Hindlimb muscle (tissue), 1 donor: ENCODE measurements at places on chromosomes 11 and 22. TPM values are rescaled to one million over a fixed set of nuclear protein-coding genes. Genes with fewer than 3 reads are reported as not detected.

DNA sequence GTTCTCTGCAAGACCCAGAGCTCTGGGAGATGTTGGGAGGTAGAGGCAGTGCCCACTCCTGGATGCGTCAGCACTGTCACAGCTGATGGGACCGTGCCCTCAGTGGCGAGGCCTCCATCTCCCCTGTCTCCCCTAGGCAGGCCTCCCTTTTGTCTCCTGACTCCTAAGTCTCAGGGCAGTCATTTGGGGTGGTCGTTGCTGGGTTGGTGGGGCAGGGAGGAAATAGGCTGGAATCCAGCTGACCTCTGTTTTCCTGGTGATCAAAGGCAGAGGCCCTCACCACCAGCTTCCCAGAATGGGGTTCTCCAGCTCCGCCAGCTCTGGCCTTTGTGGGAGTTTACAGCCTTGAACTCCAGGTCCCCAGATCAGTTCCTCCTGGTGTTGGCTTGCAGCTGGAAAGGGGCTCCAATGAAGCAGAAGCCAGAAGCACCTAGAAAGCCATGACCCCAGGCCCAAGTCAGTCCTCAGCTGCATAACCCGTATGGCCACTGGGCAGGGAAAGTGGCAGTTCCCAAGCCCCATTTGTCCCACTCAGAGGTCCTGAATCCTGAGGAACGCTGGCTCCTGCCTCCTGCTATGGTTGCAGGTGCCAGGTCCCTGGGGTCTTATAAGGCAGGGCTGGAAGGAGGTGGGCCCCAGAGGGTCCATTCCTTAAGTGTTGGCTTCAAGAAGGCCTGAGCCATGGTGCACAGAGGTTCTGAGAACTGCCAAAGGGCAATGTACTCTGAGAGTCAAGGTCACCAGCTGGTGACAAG lies 7.3 kb upstream of the FXYD2 start:
- DNase-seq = no peak

DNA sequence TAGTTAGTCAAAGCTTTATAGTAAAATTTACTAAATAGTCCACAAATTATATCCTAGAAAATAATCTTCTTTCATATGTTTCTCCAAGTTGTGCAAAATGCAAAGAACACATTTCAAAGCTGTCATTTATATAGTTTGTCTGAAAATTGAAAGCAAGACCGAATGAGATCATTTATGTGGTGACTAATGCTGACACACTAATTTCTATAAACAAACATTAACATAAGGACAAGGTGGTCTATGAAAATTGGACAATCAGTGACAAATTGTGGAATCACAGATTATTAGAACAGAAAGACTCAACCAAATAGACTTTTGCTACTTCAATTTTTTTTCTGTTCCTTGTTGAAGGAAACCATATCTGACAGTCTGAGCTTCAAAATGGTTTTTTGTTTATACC lies 1056.1 kb downstream of the LRRC4C start:
- DNase-seq = no peak

DNA sequence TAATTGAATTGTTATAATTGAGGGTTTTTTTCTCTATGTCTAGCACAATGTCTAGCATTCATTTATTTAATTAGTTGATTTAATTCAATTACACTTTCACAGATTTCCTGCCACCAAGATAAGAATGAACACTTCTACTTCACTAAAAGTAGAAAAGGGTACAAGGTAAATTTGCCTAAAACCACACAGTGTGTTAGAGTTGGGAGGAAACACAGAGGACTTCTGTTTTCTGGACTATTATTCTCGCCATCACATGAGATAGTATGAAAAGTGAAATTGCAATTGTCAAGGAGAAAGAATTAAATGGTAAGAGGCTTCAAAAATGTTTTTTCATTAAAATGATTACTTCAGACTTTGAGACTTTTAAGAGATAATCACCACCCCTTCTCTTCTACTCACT lies 109.5 kb downstream of the ETS1 start:
- DNase-seq = no peak

GRCh38 chr11:23041001-23041503 lies 180.8 kb upstream of the CCDC179 start:
- no peak for DNase-seq

GRCh38 chr22:44592126-44592823 lies 94.2 kb upstream of the RTL6 start:
- peak; percentile 26 for DNase-seq

- DNase-seq = no peak
These were observed 18.7 kb downstream of the LDLRAD3 start for GRCh38 chr11:35962369-35963138.

Gene TBX10
- not detected for polyA plus RNA-seq

Gene POGLUT3
- polyA plus RNA-seq = 36.3 TPM

Gene IGSF22
- polyA plus RNA-seq = 2.9 TPM

Gene OR51B2
- polyA plus RNA-seq = not detected

Gene OR5A1
- polyA plus RNA-seq = not detected

Gene ENTHD1
- polyA plus RNA-seq = not detected
